ENCODE measurements at places on chromosomes 7 and 10. TPM values are rescaled to one million over a fixed set of nuclear protein-coding genes. Genes with fewer than 3 reads are reported as not detected.

DNA sequence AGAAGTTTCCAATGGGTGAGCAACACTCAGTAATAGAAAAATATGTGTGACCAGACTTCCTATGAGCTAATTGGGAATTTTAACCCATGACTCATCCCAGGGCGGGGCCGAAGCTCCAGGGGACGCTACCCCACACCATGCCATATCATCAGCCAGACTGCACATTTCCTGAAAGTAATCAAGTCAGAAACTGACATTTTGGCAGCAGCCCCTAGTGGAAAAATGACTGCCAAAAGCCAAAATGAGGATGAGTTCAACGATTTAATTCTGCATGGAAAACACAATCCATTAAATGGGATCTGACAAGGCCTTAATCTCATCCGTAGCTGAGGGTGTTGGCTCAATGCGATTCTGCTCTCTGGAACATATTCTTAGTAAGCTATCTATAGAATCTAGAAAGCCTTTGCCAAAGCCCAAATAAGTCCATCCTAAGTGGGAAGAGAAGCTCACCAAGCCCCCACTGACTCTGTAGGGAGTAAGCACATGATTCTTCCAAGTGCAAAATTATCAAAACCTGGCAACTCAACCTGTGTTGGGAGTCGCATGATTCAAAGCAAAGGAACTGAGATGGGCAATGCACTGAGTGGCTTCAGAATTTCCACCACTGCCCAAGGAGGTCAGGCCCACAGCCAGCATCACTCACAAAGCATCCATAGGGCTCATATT is 93.1 kb upstream of the PDE1C start:
- peak; percentile 90 for DNase-seq

- DNase-seq = no peak
Measured at GRCh38 chr10:50582766-50583762, 40.7 kb downstream of the SGMS1 start.

DNA sequence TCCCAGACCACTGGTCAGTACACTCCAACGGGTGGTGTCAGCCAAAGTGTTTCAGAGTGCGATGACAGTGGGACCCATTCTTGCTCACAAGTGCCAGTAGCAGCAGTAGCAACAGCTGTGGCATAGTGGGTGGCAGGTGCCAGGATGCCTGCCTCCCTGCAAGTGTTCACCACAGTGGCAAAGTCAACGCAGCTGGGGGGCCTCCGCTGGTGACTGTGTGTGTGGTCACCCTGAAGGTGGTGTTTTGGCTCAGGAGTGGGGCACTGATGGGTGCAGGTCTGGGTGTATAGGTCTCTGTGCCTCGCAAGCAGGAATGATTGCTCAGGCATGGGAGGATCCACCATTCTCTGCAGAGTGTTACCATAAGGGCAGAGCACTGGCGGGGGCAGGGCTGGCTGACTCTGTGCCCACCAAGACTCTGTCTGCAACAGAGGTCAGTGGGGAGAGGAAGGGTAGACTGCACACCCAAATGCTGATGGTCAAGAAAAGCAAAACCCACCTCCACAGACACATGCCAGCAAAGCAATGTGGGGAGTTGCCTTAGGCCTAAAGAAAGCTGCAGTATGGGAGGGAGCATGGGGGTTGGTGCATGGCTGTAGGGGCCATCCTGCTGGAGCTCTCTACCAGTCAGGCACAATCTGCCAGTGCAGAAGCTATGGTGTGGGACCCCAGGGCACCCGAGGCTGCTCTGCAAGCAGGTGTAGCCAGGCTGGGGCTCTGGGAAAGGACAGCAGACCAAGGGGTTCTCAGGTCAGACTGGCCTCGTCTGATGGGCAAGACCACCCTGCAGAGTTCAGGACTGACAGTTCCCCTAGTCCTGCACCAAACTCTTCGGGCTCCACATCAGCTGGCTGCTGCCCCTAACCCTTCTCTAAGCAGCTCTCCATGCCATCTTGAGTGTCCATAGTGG is 368.1 kb downstream of the CTNNA3 start:
- DNase-seq = peak; percentile 11

DNA sequence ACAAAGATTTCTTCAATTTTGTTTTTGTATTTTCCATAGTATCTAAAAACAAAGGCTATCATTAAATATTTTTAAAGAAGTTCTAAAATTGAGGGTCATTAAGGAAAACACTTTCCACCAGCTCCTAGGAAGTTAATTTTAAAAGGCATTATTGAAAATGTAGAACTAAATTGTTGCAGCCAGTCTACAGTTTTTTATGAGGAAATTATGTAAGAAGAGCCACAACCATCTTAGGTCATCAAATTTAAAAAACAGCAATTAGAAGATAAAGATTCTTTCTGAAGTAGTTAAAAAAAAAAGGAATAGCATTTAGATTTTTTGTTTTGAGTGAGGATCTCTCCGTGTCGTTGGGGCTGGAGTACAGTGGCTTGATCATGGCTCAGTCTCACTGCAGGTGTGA is 161.7 kb downstream of the NRBF2 start:
- DNase-seq = no peak

The MAD1L1 gene
- 58.0 TPM for total RNA-seq

Measured in tongue (tissue), 3 donors.